ENCODE measurements at places on chromosomes 6 and 20.

GRCh38 chr20:18056174-18057100 is 1.3 kb downstream of the OVOL2 start:
- peak; percentile 55 for DNase-seq

DNA sequence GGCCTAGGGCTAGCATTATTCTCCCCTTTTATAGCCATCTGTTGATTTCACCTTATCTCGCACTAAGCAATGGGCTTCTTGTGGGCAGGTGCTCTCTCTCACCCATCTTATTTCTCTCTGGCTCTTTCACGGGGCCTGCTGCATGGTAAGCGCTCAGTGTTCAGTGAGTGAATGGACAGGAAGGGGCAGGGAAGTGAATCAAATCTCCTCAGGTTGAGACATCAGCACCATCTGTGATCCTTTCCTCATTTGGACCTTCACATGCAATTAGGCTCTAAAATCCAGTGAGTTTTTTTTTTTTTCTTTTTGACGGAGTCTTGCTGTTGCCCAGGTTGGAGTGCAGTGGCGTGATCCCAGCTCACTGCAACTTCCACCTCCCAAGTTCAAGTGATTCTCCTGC is 76.5 kb upstream of the EZR start:
- no peak for DNase-seq

DNA sequence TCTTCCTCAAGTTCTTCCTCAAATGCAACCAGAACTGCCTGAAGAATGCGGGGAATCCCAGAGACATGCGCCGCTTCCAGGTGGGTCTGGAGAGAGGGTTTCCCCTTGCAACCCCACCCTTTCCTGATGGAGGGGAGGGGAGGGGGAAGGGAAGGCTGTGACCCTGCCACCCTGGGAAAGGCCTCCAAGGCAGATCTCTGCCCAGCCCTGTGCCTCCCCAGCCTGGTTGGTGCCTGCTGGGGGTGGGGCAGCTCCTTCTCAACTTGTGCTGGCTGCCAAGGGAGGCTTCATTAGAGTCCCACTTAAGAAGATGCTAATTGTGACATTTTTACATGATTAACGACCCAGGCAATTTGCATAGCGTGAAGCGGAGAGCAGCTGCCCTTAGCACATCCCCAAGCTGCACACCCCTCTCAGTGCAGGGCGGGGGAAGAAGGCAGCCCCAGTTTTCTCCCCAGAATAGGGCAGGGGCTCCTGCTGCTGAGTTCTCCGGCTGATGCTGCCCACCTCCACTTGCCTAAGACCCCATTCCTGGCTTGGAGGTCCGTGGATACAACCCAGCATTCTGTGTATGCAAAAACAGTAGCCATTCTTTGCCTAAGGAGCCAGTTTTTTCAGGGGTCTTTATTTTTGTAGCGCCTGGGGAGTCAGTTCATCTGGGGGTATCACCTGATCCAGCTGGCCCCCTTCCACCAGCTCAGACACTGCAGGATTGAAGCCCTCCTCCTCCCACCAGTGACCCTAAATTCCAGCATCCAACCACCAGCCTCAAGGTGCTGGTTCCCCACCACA is 51.7 kb downstream of the CPXM1 start:
- DNase-seq, result no peak

- no peak for DNase-seq
These were observed 88.1 kb downstream of the RSPH3 start for GRCh38 chr6:158911746-158912480.

GRCh38 chr6:168871642-168872315 is 381.9 kb downstream of the THBS2 start:
- no peak for DNase-seq

DNA sequence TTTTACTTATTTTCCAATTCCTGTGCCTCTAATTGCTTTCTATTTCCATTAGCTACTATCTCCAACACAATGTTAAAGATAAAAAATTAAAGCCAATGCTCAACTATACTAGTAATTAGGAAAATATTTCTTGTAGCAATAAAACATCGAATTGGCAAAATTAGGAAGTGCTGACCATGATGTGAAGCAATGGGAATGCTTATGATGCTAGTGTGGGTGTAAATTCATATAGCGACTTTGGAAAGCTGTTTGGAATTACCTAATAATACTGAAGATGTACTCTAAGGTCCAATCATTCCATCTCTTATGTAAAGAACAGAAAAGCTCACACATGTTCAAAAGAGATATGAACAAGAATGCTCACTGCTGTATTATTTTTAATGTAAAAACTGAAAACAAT is 78.2 kb downstream of the UBE3D start:
- DNase-seq, result no peak

DNA sequence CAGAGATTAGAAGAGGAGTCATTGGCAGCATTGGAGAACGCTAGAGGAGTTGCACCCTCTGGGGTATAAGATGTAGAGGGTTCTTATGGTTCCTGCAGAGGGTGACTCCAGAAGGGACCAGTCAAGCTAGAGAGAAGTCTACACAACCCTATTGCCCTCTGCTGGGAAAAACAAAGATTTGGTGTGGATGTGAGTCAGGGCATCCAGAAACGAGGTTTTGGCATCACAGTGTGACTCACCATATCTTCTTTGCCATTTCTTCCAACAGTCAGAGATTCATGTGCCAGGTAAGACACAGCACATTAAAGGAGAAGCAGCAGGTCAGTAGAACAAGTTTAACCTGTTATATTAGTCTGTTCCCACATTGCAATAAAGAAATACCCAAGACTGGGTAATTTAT is 598.8 kb downstream of the MAFB start:
- DNase-seq, result no peak

GRCh38 chr6:101706576-101706975 is 313.1 kb downstream of the GRIK2 start:
- DNase-seq, result no peak

- DNase-seq, result no peak
These were observed 203.5 kb upstream of the CITED2 start for GRCh38 chr6:139577763-139578604.

DNA sequence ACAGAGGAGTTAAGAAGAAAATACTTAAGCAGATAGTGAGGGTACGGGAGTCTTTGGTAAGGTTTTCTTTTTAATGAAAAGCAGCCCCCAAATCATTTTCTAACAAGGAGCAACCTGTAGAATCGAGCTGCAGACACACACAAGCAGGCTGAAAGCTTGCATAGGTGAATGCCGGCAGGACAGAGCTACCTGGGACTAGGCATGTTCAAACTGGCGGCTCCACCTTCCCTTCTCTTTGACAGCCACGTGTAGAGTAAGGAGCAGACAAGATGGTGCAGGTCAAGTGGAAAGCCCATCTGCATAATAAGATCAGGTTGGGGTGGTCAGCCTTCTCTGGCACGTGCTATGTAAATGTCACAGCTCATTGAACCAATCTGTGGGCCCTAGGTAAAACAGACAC is 1292.4 kb downstream of the EPHA7 start:
- no peak for DNase-seq

- DNase-seq, result no peak
These were observed 781.0 kb upstream of the ADGRB3 start for GRCh38 chr6:67854098-67854497.

- DNase-seq, result no peak
These were observed 35.4 kb downstream of the NINL start for GRCh38 chr20:25549843-25550477.

GRCh38 chr6:47483853-47484546 is 6.4 kb downstream of the CD2AP start:
- no peak for DNase-seq

GRCh38 chr6:140490081-140490480 is 1115.6 kb upstream of the CITED2 start:
- DNase-seq, result no peak

GRCh38 chr6:64589961-64590360 is 954.4 kb downstream of the PHF3 start:
- DNase-seq, result no peak

GRCh38 chr6:34990971-34991560 is 102.0 kb downstream of the ANKS1A start:
- DNase-seq, result no peak

DNA sequence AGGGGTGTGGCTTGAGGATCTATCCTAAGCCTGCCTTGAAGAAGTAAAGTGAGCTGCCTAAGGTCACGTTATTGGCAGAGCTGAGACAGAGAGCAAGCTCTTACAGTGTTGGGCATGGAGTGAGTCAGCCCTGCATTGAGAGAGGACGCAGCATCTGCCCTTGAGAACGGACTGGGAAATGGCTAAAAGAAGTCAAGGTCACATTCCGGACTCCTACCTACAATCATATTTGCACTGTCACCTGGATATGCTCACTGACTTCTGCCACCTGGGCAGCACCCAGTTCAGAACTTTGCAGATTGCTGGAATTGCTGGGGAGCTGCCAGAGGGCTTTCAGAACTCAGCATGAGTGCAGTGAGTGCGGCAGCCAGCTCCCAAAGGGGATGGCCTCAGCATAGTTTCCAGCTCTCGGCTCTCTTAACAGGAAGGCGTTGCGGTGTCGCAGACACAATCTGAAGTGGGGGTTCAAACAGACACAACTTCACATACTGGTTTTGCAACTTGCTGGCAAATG is 199.3 kb upstream of the SGK1 start:
- peak; percentile 47 for DNase-seq

- DNase-seq, result no peak
These were observed 15.9 kb downstream of the TMEM200A start for GRCh38 chr6:130381459-130382380.

DNA sequence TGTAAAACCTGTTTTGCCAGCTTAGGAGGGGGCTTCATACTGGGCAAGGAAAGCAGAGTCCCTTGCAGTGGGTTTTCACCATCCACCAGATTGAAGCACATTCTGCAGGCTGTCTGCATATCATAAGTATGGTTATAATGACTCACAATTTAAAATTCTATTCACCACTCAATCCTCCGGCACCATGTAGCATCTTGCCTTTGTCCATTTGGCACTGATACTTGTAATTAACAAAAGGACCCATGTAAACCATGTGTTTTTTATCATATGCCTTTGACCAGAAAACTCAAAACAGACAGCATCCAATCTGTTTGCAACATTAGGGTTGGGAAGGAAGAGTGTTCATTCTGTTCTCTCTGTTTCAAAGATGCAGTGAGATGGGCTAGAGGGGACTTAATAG is 3.0 kb downstream of the CD83 start:
- no peak for DNase-seq

DNA sequence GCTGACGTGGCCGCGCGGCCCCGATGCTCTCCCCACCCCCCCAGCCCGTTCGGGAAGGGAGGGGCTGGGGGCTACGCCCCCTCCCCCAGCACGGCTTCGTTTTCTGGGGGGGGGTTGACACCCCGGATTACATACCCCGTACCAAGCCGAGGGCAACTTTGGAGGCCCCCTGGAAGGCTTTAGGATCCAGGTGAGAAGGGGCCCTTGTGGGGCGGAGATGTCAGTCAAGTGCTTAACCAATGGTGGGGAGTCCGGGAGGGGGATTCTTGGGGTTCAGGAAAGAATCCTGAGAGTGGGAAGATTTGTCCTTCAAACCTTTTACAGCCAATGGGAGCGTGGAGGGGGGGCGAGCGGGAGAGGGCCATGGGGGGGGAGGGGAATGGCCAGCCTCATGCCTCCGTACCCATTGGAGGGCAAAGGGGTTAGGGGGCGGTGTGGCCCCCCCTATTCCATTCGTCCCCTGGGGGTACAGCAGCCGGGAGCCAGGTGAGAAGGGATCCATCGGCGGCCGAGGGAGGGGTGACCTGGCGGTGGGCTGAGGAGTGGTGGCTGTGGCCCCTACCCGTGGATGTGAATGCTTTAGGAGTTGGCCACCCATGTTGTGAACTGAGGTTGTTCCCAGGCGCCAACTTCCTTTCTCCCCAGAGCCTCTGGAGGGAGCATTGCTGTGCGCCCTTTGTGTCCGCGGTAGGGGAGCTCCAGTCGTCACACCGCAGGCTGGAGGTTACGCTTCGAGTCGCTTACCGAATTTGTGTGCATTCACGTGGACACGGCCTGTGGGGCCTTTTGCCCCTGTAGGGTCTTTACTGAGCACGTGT is 682 bp downstream of the BRD2 start:
- DNase-seq, result peak; percentile 83

GRCh38 chr6:38216451-38216850 is 396.9 kb downstream of the ZFAND3 start:
- DNase-seq, result no peak

DNA sequence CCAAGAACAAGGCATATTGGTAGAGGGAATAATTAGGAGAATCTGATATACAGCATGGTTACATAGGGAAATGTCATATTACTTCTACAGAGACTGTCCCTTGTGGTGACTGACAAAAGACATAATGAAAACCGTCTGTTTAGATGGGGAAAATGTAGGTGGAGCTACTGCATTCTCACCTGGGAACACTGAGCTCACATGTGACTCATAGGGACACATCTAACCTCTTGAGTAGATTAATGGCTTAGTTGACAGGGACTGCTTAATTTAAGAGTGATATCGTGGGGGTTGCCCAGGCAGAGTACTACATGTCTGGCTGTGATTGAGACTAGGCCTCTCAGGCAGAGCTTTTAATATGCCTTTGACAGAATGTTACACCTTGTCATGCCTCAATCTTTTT is 235.3 kb upstream of the ZFP64 start:
- no peak for DNase-seq

All from ELF-1 (cell line).